ENCODE measurements at places on chromosomes 11 and 22.

DNA sequence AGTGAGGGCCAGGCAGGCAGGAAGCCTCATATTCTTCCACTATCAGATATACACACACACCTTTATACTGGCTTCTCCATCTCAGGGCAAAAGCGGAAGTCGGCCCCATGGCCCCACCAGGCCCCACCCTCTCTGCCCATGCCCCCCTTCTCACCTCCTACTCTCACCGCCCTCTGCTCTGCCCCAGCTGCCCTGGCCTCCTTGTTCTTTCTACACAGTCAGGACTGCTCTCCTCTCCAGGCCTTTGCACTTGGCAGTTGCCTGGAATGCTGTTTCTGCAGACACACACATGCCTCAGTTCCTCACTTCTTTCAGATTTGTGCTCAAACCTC is 25.3 kb downstream of the OTOG start:
- DNase-seq = no peak

DNA sequence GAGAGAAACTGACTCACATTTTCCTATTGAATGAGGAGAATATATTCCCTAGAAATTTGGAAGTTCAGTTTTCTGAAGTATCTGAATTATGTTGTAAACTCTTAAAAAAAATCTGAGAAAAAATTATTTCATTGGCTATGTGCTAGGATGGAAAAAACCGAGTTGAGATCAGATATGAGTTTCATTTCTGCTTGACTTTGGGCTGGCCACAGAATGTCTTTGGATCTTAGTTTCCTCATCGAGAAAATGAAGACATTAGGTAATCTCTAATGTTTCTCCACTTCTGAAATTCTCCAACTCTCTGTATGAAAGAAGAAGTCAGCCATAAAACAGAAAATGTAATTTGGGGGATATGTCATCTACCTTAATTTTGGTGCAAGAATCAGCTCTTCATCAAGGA is 28.8 kb downstream of the SLN start:
- no peak for DNase-seq

- DNase-seq = peak; percentile 33
Observed at GRCh38 chr11:34234086-34234740, 123.6 kb downstream of the ABTB2 start.

DNA sequence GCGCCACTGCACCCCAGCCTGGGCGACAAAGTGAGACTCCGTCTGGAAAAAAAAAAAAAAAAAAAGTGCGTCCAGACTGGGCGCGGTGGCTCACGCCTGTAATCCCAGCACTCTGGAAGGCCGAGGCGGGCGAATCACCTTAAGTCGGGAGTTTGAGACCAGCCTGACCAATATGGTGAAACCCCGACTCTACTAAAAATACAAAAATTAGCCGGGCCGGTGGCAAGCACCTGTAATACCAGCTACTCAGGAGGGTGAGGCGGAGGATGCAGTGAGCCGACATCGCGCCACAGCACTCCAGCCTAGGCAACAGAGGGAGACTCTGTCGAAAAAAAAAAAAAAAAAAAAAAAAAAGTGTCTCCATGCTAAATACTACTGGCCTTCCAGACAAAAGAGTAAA is 1.3 kb downstream of the USP28 start:
- no peak for DNase-seq

- no peak for DNase-seq
Observed at GRCh38 chr22:33579448-33580093, 340.7 kb downstream of the LARGE1 start.

DNA sequence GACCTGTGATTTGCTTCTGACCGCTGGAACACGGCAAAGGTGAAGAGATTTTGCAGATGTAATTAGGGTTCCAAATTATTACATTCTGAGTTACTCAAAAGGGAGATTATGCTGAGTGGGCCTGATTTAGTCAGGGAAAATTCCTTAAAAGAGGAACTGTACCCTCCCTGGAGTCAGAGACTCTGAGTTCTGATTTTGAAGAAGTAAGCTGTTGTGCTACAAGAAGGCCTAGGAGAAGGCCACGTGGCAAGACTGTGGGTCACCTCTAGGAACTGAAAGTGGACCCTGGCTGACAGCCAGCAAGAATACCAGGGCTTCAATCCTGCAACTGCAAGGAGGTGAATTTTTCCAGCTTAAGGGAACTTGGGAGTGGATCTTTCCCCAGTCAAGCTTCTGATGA is 45.3 kb downstream of the CHRDL2 start:
- DNase-seq = no peak

DNA sequence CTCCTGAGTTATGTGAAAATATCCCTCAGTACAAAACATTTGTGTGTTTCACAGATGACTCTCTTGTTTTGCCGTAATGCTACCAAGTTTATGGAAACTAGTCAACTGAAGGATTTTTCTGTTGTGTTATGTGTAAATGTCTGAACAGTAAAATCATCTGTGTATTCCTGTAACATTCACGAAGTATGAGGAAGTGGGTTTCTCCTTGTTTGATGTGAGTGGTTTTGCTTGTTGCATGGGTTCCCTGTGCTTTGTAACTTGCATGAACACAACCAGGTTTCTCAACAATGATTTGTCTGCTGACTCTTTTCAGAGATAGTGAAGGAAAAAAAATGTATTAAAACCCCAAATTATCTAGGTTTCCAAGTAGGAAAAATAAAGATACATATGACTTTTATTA is 138.1 kb downstream of the PGR start:
- no peak for DNase-seq

DNA sequence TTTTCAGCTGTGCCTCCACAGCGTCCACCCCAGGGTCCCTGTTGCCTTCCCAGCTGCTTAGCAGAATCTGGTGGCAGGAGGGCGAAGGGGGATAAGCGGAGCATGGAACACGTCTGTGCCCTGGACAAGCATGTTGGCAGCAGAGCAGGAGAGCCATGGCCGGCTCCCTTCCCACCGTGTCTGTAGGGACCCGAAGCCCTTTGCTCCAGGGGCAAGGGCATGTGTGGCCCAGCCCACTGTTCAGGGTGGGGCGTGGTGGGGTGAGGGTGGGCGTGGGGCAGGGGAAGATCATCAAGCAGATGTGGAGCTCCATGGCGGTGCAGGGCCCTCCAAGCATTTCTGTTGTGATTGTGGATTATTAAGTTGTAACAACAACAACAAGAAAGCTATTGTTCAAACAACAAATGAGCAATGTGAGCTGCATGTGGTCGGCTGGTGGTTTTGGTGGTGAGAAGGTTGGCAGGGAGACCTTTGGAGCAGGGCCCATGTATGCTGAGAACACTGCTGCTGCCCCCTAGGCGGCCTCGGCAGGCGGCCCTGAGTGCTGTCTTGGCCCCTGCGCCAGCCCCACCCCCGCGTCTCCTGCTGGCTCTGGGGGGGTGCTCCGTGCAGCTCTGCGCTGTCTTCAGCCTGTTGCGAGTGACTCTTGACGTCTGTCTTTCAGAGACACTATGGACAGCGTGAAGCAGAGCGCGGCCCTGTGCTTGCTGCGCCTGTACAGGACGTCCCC is 50.9 kb downstream of the AP2A2 start:
- DNase-seq = peak; percentile 41

- no peak for DNase-seq
Observed at GRCh38 chr22:31612891-31613285, 49.1 kb downstream of the PISD start.

- DNase-seq = no peak
Observed at GRCh38 chr11:75073459-75074190, 23.1 kb downstream of the OR2AT4 start.
